ENCODE measurements at places on chromosomes 5 and 9. TPM values are rescaled to one million over a fixed set of nuclear protein-coding genes. Genes with fewer than 3 reads are reported as not detected.

- H3K36me3 ChIP-seq: peaks cover 4% of the 10 kb centered on the region
- no peak for DNase-seq
- no peaks in the 10 kb centered on the region for H3K4me1 ChIP-seq
- no peaks in the 10 kb centered on the region for H3K27me3 ChIP-seq
- H3K4me3 ChIP-seq: no peak overlapping the region
- no peak overlapping the region for H3K27ac ChIP-seq
Observed at GRCh38 chr5:166562246-166562645, 1729.2 kb upstream of the WWC1 start.

GRCh38 chr5:135880278-135880677, 15.4 kb downstream of the IL9 start:
- no peak overlapping the region for H3K4me3 ChIP-seq
- H3K27ac ChIP-seq: no peak overlapping the region
- no peaks in the 10 kb centered on the region for H3K27me3 ChIP-seq
- no peaks in the 10 kb centered on the region for H3K36me3 ChIP-seq

The SPINK13 gene
- not detected for total RNA-seq

- H3K36me3 ChIP-seq: no peaks in the 10 kb centered on the region
- H3K27me3 ChIP-seq: peaks cover 15% of the 10 kb centered on the region
- peak overlapping the region; percentile 54 for H3K4me3 ChIP-seq
- peaks cover 5% of the 10 kb centered on the region for H3K4me1 ChIP-seq
Observed at GRCh38 chr5:139746691-139747582, 48.7 kb upstream of the PSD2 start.
